ENCODE measurements at places on chromosomes 1 and 21.

- no peak for DNase-seq
Observed at GRCh38 chr1:86753700-86754099, 49.3 kb downstream of the SH3GLB1 start.

DNA sequence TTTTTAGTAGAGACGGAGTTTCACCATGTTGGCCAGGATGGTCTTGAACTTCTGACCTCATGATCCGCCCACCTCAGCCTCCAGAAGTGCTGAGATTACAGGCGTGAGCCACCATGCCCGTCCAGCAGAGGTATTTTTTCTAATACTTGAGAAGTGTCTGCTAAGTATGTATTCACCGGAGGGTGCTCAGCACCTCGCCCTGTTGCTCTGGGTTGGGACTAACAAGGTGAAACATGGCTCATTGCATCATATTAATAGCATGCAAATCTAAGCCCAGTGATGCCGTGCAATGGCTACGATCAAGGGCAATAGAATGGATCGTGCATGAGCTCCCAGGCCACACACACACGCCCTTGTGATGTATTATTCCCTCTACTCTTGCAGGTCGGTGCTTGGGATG lies 68.7 kb downstream of the PDE9A start:
- no peak for DNase-seq

DNA sequence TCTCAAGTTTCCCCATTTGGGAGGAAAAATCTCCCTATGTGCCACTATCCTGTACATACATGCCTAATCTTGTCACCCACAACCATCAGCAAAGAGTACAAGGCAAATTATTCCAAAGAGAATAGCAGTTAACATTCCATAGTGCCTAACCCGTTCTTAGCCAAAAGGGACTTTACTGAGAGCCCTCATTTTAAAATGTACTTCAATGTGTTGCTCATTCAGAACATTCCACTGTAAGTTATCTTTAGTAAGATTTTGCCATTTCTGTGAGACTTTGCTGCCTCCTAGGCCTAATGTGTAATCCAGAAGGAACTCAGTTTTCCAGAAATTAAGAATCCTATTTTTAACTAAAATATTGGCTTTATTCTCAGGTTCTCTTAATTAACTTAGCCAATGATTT lies 11.3 kb upstream of the MRPL55 start:
- DNase-seq, result no peak

DNA sequence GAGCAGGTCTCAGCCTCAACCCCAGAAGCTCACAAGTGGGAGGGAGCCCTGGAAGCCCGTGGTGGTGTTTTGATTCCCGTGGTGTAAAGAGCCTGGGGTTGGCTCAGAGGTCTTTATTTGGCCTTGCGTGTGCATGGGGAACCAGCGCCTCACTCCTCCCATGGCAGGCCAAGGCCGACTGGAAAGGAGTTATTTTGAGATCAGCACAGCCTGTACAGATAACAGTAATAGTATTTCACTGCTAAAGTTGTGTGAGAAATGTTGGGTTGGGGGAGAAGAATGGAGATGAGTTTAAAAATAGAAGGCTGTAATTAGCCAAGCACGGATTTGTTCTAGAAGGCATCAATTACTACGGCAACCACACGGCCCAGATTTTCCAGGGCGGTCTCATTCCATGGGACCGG lies 186.5 kb downstream of the DYRK1A start:
- no peak for DNase-seq

GRCh38 chr1:41733021-41733420 lies 185.7 kb downstream of the HIVEP3 start:
- DNase-seq, result no peak

GRCh38 chr1:53138991-53139884 lies 3.2 kb downstream of the SLC1A7 start:
- no peak for DNase-seq

- no peak for DNase-seq
Observed at GRCh38 chr1:14015917-14016316, 315.9 kb downstream of the PRDM2 start.

DNA sequence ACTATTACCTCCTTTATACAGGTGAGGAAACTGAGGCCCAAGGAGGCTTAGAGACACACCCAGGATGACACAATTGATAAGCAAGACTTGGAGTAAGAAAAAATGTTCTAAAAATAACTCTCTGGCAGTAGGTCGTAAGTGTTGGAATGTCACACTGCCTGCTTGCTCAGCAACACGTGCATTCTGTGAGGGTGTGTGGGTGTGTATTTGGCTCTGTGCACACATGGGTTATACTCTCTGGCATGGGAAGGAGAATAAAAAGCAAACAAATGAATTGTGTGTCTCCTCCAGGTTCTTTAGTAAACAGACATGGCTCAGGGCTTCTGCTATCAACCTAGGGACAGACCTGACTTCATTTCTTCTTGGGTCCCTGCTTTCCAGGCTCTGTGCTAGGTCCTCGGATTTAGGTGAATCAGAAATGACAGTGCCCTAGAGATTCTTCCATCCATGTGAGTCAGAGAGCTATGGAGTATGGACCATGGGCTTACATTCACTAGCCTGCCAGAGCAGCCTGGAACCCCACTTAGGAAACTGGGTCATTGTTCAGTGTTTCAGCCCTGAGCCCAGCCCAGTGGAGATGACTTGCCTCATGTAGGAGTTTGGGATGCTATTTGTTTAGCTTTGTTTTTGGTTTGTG lies 72.4 kb downstream of the ELAVL4 start:
- no peak for DNase-seq

GRCh38 chr1:22078133-22078532 lies 25.6 kb downstream of the CDC42 start:
- DNase-seq, result no peak

DNA sequence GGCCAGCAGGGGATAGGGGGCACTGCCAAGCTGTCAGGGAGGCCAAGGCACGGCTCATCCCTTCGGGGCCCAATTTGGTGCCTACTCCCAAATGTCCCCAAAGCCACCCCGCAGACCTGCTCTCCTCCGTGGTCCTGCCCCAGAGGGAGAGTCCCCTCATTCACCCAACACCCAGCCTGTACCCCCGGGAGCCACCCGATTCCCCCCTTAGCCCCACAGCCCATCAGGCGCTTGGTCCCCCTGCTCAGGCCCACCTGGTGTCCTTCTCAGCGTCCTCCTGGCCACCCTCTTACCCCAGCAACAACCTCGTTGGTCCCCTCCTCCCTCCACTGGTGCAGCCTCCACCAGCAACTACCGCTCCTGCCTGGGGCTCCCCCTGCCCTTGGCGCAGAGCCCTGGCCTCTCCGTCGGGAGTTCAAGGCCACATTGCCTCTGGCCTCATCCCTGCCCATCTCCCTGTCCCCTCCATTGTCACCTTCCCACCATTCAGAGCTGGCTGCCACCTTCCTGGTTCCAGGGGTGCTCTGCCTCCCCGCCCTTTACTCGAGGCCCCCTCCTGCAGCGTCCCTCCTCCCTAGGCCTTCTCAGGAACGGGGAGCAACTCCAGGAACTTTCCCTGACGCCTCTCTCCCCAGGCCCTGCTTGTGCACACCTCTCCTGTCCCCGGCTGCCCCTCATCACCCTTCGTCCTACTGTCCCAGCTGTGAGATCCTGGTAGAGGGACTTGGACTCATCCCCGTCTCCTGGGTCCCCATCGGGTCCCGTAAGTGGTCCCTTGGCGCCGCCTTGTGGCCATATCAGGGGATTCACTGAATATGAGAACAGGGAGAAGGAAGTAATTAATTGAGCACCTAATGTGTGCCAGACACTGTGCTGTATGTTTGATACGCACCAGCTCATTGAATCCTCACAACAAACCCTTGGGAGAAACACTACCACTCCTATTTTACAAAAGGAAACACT lies 73.9 kb downstream of the RAP1GAP start:
- DNase-seq, result no peak

- no peak for DNase-seq
Observed at GRCh38 chr1:11463177-11463576, 15.8 kb upstream of the DISP3 start.

DNA sequence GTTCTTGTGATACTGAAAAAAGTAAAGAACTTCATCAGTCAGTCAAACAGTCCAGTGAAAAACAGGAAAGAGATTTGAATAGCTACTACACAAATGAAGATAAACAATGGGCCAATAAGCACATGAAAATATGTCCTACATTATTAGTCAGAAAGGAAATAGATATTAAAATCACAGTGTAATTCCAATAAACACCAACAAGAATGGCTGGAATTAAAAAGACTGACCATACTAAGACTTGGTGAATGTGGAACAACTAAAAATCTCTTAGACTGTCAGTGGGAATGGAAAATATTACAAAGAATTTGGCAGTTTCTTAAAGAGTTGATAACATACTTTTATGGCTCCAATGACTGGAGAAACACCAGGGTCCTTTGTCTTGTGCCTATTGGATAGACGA lies 241.8 kb upstream of the USP24 start:
- DNase-seq, result no peak

DNA sequence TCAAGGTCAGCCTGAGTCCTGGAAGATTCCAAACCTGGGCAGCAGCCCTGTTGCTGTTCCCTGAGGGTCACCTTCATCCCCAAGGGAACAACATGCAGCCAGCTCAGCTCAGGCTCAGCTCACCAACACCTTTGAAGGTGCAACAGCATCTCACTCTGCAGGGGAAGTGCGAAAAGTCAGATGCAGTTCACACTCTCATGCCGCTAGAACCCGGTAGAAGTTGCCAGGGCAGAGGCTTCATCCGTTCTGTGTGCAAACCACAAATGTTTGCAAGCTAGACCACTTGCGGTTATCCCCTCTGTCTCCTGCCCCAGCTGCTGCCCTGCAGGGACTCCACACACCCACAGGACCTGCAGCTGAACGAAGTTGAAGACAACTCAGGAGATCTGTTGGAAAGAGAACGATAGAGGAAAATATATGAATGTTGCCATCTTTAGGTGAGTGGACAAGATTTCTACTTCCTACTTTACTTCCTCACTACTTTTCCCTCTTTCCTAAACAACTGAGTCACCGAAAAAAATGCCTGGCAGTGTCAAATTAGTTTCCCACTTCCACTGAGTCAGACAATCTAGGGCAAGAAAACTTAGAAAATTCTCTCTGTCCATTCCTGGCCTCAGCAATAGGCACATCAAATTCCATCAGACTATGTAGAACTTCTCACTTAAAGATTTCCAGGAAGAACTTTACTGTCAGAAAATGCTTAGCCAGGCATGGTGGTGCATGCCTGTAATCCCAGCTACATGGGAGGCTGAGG lies 1.8 kb upstream of the FCRL6 start:
- DNase-seq, result no peak

GRCh38 chr1:18041102-18041501 lies 66.5 kb upstream of the IGSF21 start:
- DNase-seq, result no peak

GRCh38 chr1:202201971-202202370 lies 8.4 kb downstream of the LGR6 start:
- DNase-seq, result no peak

GRCh38 chr1:235783148-235783776 lies 83.4 kb downstream of the LYST start:
- no peak for DNase-seq

DNA sequence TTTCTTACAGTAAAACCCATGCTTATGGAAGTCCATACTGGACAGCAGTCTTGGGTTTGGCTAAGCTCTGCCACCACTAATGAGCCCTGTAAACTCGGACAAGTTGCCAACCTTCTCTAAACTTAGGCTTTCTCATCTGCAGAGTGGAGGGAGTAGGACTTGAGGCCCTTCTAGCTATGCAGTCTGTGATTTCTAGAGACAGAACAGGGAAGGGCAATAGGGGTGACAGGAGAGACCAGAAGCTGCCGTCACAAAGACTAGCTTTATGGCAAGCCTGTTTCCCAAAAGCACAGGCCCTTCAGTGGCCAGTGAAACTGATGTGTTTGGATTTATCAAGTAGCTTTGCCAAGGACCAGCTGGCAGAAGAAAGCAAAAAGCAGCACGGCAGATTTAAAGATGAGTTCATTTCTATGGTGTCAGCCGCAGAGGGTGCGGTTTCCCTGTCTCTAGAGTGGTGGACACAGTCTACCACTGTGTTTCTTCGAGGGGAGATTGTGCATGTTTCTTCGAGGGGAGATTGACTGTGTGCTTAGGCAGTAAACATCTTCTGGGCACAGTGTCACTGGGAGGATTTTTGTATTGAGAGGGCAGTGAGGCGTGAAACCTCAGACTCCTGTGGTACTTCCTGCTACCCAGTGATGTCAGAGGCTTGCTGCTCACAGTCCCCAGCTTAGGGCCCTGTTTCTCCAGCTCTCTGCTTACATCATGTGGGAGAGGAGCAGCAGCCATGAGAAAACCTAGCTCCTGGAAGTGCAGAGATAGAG lies 119.0 kb downstream of the ROR1 start:
- peak; percentile 45 for DNase-seq

GRCh38 chr1:225911191-225912130 lies 12.6 kb downstream of the PYCR2 start:
- DNase-seq, result peak; percentile 18

DNA sequence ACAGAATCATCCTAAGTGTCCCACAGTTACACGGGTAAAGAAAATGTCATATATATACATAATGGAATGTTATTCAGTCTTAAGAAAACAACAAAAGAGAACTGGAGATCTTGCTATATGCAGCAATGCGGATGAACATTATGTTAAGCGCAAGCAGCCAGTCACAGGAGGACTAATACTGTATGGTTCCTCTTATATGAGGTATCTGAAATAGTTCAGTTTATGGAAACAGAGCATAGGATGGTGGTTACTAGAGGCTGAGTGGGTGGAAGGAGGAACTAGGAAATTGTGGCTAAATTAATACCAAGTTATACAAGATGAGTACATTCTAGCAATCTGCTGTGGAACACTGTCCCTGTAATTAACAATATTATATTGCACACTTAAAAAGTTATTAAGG lies 834.3 kb downstream of the KCNT2 start:
- DNase-seq, result no peak

- no peak for DNase-seq
Observed at GRCh38 chr1:199067483-199067882, 428.6 kb downstream of the PTPRC start.

- no peak for DNase-seq
Observed at GRCh38 chr1:100250264-100250663, 630 bp upstream of the DBT start.

DNA sequence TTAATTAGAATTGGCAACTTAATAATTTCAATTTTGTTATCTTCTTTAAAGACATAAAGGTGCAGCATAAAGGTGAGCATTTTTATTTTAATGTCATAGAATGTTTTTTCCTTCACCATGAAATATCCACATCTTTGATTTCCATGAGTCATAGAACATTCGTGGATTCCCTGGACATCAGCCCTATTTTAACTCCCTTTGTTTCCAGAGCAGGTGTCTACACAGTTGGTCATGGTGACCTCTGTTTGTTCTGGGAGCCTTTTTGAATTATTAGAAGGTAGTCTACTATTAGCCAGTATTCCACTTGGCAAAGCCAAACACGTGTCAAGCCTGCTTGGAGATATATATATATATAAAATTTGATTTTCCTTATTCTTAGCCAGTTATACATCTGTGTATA lies 572.9 kb downstream of the LTN1 start:
- DNase-seq, result no peak

GRCh38 chr1:8435569-8436071 lies 117.7 kb downstream of the SLC45A1 start:
- no peak for DNase-seq
